ENCODE measurements at places on chromosomes 2 and 18. TPM values are rescaled to one million over a fixed set of nuclear protein-coding genes. Genes with fewer than 3 reads are reported as not detected.

GRCh38 chr2:99624677-99625076 lies 134.9 kb upstream of the REV1 start:
- no peak for DNase-seq

GRCh38 chr2:215772634-215773563 lies 240.5 kb downstream of the MREG start:
- no peak for DNase-seq

- DNase-seq: no peak
These were observed 55.8 kb downstream of the DOCK10 start for GRCh38 chr2:224986477-224986876.

GRCh38 chr18:68735483-68736343 lies 20.8 kb upstream of the TMX3 start:
- DNase-seq: no peak

- no peak for DNase-seq
These were observed 215.2 kb upstream of the ATP5MC3 start for GRCh38 chr2:175396696-175397095.

GRCh38 chr2:4915357-4915756 lies 776.8 kb upstream of the SOX11 start:
- DNase-seq: no peak

DNA sequence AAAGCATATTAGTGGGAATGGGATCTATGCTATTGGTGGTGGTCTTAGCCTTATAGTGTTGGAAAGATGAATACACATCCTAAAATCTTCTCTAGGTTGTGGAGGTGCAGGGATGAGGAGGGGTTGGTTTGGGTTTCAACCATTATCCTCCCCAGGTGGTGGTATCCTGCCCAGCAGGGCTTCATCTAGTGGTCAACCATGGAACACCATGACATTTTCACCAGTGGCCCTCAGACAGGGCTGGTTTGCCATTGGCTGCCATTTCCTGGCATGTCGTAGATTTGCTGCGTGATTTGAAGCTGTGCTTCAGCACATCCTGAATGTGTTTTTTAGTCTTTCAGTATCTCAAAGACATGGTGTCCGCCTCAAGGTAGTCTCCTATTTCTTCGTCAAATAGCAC lies 391.2 kb upstream of the HNRNPA3 start:
- DNase-seq: no peak

DNA sequence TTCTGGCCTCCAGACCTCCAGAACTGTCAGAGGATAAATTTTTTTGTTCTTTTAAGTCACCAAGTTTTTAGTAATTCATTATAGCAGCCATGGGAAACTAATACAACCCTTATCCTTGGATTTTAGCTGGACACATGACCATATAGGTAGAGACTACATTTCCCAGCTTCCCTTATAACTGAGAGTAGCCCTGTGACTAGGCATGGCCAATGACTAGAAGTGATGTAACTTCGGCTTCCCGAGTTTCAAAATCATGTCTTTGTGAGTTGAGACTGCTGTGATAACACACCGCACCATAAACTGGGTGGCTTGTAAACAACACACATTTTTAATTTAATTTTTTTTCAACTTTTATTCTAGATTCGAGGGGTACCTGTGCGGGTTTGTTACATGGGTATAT lies 134.0 kb upstream of the SERTAD2 start:
- no peak for DNase-seq

- no peak for DNase-seq
These were observed 25.0 kb downstream of the DCDC2C start for GRCh38 chr2:3728104-3729054.

DNA sequence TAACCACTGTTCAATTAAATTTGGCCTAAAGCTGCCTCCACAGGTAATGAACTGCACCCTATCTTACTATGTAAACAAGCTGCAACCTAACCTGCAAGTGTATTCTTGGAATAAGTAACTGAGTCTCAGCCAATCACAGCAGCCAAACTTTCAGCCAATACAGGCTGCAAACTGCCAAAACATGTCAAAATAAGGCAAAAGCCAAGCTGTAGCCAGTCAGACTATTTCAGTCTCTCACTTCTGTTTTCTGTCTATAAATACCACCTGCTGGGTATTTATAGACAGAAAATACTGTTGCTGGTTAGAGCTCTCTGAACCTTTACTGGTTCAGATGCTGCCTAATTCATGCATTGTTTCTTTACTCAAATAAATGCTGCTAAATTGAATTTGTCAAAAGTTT lies 14.3 kb downstream of the C2orf76 start:
- DNase-seq: no peak

The NGEF gene
- 3.6 TPM for total RNA-seq

The TGOLN2 gene
- total RNA-seq: 101 TPM
